Hair follicular keratinocyte (primary cell): ENCODE measurements at places on chromosomes 2 and 18. TPM values are rescaled to one million over a fixed set of nuclear protein-coding genes. Genes with fewer than 3 reads are reported as not detected.

The NIFK gene
- 51.3 and 64.2 TPM in 2 replicates for total RNA-seq

The IL1RL1 gene
- total RNA-seq: 1.5 and 4.3 TPM in 2 replicates

The CDCA7 gene
- total RNA-seq: 27.8 and 51.8 TPM in 2 replicates

The XIRP2 gene
- total RNA-seq: not detected in 2 replicates

The C2orf92 gene
- not detected in 2 replicates for total RNA-seq

The ALLC gene
- total RNA-seq: not detected in 2 replicates

The PPP4R3B gene
- total RNA-seq: 24.8 and 33.8 TPM in 2 replicates

The MARCHF4 gene
- total RNA-seq: 0.72 and 1.0 TPM in 2 replicates

The NETO1 gene
- 0.19 and 0.47 TPM in 2 replicates for total RNA-seq

The EVX2 gene
- total RNA-seq: not detected in 2 replicates

The KANSL1L gene
- total RNA-seq: 3.0 and 4.8 TPM in 2 replicates

The SCN7A gene
- not detected in 2 replicates for total RNA-seq

The SERPINB8 gene
- total RNA-seq: 25.1 and 29.0 TPM in 2 replicates

The SLC1A4 gene
- 41.2 and 58.5 TPM in 2 replicates for total RNA-seq

The SLC11A1 gene
- total RNA-seq: 0.08 TPM in 1 of 2 replicates, not detected in the other

The SERPINB5 gene
- 426 and 507 TPM in 2 replicates for total RNA-seq

The GAREM1 gene
- 3.4 and 5.2 TPM in 2 replicates for total RNA-seq

The CPLX4 gene
- not detected in 2 replicates for total RNA-seq

The ZNF407 gene
- total RNA-seq: 3.5 and 4.2 TPM in 2 replicates

The PDE11A gene
- total RNA-seq: not detected in 2 replicates

The FEV gene
- not detected in 2 replicates for total RNA-seq

The MYO5B gene
- total RNA-seq: 2.5 and 7.7 TPM in 2 replicates

The ZAP70 gene
- total RNA-seq: not detected in 2 replicates

The SETBP1 gene
- 1.9 and 4.7 TPM in 2 replicates for total RNA-seq
